Suprapubic skin (tissue), 4 donors: ENCODE measurements at places on chromosomes 4 and X. TPM values are rescaled to one million over a fixed set of nuclear protein-coding genes. Genes with fewer than 3 reads are reported as not detected.

- DNase-seq, result no peak
Measured at GRCh38 chrX:130213376-130213775, 41.6 kb downstream of the RAB33A start.

DNA sequence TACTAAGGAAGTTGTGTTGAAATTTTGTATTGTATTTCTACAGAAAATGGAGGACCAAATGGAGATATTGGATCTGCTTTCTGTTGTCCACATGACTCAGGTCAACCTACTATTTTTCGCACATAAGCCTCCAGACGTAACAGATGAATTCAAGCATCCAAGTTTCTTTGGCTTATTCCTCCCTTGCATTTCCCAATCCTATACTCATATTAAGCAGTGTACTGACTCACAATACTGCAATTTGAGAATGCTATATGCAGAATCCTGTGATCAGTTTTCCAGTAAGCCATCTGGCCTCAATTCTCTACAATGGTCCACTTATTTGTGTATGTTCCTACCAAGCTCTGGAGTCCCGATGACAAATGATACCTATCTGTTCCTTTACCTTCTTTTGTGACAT lies 75.7 kb downstream of the ASB9 start:
- no peak for DNase-seq

DNA sequence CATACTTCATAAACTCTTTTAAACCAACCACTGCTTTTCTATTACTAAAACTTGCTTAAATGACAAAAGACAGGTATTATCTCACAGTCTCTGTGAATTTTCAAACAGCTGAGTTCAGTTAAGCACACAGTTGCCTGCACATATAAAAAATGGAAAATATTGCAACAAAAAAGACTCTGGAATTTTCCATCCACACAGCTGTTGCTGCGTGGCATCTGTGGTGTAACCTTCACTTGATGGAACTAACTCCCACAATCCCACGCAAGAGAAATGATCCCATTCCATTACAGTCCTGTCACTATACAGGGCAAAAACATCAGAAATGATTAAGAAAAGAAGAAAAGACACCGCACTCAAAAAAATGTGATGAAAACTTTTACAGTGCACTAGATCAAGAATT lies 149.8 kb upstream of the TBL1X start:
- DNase-seq, result no peak

DNA sequence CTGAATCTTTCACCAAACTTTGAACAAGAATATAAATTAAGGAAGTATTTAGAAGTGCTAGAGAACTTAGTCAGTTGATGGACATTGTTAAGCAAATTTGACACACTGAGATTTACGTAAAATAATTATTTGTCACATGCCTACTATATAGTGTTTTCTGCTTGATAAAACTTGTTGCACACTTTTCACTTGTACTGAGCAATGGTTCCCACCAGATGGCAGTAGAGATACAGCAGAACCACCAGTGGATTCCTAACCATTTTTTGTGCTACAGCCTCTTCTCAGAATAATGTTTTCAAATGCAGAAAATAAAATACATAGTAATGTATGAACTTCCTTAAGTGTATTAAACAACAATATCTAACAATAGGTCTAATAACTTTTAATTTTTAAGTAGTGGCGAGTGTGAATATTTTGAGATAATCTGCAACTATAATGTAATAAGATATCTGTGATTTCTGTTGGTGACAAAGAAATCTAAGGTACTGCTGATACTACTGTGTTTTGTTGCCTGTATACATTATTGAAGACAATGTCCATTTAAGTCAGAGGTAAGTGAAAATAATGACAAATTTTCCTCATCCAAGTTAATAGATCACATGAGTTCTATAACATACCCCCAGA lies 81.2 kb downstream of the APOOL start:
- DNase-seq, result no peak

DNA sequence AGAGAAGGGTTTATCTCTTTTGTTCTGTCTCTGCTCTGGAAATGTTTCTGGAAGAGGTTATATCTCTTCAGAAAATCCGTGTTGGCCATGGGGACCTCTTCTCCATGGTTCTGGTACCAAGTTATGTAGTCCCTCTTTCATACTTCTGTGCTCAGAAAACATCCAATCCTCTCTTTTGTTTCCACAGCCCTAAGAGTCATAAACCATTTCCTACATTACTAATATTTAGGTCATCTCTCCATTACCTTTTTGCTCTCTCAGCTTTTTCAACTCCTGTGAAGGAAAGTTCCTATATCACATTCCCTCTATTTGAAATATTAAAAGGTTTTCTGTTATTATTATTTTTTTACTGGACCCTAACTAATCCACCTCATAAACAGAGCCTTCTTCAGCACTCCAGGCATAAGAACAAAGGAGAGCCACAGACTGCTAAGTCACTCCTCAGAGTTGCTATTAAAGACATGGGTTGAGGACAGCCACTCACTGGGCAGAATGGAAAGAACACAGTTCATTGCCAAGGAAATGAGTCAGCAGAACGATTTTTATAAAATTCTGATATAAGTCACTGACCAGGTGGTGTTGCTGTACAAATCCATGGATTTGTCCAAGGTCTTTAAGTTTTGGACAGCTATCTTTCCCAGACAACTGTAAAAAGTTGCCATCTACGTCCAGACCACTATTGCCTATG lies 122.4 kb upstream of the NPY2R start:
- no peak for DNase-seq

GRCh38 chrX:154409222-154409871 lies at the start of gene DNASE1L1:
DNASE1L1 (minus strand) TSS chrX:154409254; CDS start chrX:154405568, 3,686 bp downstream.
- DNase-seq, result peak; percentile 90

DNA sequence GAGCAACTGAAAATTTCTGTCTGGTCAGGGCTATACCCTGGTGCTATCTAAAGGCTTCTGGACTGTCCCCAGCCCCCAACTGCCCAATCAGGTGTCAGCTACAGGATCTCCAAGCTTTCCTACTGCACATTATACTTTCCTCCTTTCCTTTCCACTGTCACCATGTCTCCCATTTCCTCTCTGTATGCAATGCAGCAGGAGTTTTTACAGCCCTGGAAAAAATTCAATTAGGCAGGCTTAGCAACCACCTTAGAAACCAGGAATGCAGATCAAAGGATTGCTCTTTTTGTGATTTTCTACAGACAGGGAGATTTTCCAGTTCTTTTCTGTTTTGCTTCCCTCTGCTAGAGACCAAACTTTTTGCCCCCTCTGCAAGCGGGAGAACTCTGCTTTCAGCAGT lies 6.0 kb upstream of the NAF1 start:
- DNase-seq, result no peak

GRCh38 chr4:66059136-66059535 lies 388.8 kb upstream of the EPHA5 start:
- DNase-seq, result no peak

GRCh38 chr4:102196221-102196620 lies 149.1 kb downstream of the SLC39A8 start:
- DNase-seq, result no peak

GRCh38 chr4:147041376-147041775 lies 95.7 kb upstream of the TTC29 start:
- DNase-seq, result no peak

DNA sequence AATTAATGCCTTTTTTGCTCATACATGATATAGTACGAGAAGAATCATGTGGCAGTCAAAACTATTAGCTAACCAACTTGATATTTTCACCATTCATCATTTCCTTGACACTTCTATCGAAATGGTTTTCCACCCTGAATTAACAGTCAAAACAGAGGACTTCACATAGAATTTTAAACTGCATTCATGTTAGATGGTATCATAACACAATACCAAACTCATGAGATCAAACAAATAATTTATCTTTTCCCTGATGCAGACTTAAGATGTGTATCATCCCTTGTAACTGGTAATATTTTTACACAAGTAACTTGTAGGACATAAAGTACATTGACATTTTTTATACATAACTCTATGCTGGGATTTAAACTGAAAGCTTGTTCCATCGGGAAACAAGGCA lies 18.2 kb upstream of the ANTXR2 start:
- no peak for DNase-seq

- no peak for DNase-seq
Measured at GRCh38 chr4:37590016-37590415, 96.2 kb downstream of the RELL1 start.

- no peak for DNase-seq
Measured at GRCh38 chr4:87551361-87551760, 22.2 kb upstream of the SPARCL1 start.

GRCh38 chr4:54941994-54942552 lies 183.3 kb downstream of the KDR start:
- DNase-seq, result no peak

DNA sequence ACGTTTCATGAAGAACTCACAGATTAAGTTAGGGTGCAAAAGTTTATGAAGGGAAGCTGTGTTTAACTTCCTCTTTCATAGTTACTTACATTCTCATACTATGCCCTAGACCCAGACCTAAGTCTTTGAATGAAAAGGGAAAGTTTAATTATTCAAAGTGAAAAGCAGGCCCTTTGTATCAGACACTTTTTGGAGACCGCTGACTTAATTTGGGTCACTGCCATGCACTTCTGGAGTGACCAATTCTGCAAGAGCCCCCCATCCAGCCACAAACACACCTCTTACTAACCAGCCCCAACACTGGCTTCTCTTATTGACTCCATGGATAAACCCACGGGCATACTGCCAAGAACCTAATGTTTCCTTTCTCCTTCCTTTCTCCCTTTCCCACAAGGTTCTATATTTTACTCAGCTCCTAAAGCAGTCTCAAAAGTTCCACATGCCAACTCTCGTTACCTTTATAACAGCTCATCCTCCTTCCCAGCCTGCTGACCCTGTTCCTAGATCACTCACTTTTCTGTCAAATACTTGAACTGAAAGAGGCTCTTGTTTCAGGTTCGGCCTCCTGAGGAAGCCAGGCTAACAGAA lies 34.5 kb downstream of the ABCE1 start:
- no peak for DNase-seq

DNA sequence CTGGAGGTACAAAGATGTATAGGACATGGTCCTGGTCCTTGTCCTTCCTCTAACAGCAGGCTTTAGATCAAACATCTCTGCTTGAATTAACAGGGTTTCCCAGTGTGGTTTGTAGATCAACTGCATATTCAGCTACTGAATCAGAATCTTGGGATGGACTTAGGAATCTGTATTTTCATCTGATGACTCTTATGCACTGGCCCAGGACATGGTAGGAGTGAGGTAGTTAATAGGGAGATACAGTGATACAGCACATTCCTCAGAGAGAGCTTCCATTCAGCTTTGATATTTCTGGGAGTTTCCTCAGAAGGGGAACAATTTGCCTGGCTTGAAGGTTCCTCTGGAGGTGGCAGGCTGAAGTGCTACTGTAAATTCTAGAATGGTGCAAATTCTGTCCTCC lies 203.1 kb downstream of the LARP7 start:
- no peak for DNase-seq

DNA sequence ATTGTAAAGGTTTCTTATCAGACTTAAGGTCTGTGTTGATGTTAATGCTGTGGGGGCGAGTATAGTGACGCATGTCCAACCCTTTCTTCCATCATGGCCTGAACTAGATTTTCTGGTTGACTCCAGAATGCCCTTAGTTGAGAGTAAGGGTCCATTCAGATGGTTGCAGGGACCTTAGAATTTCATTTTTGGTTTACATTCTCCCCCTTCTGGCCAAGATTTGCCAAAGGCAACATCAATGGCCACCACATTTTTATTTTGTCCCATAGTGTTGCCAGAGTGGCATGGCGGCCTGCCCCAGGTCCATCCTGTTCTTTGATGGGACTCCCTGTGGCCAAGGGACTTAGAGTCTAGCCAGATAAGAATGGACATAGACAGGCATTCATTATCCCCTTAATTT lies 368.5 kb downstream of the GPM6A start:
- DNase-seq, result no peak

GRCh38 chr4:183873409-183874185 lies 31.5 kb upstream of the STOX2 start:
- DNase-seq, result no peak

- no peak for DNase-seq
Measured at GRCh38 chr4:142098900-142099545, 462.6 kb downstream of the IL15 start.

DNA sequence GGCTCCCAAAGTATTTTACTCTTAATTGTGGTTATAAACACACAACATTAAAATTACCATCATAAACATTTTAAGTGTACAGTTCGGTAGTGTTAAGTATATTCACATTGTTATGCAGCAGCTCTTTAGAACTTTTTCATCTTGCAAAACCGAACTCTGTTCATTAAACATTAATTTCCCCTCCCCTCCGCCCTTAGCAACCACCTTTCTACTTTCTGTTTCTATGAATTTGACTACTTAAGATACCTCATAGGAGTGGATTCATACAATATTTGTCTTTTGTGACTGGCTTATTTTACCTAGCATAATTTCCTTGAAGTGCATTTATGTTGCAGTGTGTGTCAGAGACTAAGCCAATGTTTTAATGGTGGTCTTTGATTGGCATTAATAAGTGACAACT lies 32.6 kb downstream of the IL13RA1 start:
- DNase-seq, result no peak

DNA sequence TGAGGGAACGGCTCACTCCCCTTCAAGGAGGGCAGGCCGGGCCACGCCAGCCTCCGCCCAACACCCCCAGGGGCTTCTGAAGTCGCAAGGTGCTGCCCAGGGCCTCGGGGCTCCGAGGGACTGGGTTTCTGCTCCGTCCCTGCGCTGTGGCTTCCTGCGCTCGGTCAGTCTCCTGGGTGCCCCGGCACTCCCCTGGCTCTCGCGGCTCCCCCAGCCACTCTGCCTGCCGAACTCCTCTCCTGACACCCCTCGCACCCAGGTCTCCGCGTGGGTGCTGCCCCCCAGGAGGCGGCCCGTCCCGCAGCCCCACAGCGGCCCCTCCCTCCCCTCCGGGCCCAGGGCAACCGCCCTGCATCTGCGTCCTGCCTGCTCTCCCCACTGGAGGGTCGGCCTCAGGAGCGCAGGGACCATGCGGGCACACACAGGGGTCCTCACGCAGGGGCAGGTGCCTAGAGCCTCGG lies 151.9 kb downstream of the AFAP1 start:
- no peak for DNase-seq

DNA sequence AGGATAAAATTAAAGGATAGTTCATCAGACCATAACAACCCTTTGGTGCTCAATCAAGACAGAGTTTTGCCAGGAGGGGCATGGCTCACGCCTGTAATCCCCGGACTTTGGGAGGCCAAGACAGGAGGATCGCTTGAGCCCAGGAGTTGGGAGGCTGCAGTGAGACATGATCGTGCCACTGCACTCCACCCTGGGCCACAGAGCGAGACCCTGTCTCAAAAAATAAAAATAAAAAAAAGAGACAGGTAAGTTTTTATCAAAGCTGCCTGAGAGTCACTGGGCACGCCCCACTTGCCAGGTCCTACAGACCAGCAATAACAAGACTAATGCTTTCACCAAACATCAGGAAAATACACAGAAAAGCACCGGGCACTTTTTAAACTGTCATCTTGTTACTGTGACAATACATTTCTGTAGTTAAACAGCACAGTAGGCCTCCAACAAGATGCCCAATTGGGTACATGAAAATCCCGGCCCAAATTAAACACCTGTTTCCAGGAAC lies 765 bp downstream of the CFAP97 start:
- no peak for DNase-seq

The CLDN34 gene
- total RNA-seq, result 2.3 TPM

The HHIP gene
- total RNA-seq, result not detected

The MAGED2 gene
- total RNA-seq, result 64.4 TPM

The CNKSR2 gene
- 1.6 TPM for total RNA-seq

The AFP gene
- not detected for total RNA-seq

The TGIF2LX gene
- not detected for total RNA-seq

The BEX3 gene
- 43.8 TPM for total RNA-seq

The AMBN gene
- not detected for total RNA-seq

The SLC10A6 gene
- total RNA-seq, result 111 TPM

The PRR32 gene
- total RNA-seq, result not detected

The GYG2 gene
- 3.2 TPM for total RNA-seq

The VAMP7 gene
- total RNA-seq, result 16.1 TPM
